Fibroblast of skin of right quadriceps (primary cell): ENCODE measurements at places on chromosomes 13 and 19.

- no peak for DNase-seq
Observed at GRCh38 chr19:31591258-31591657, 242.0 kb upstream of the TSHZ3 start.

- DNase-seq = no peak
Observed at GRCh38 chr19:43799502-43800142, 2.6 kb downstream of the LYPD5 start.

- DNase-seq = no peak
Observed at GRCh38 chr19:42488783-42489521, 39.3 kb downstream of the CEACAM1 start.

- DNase-seq = no peak
Observed at GRCh38 chr13:99029576-99029975, 51.7 kb upstream of the DOCK9 start.

DNA sequence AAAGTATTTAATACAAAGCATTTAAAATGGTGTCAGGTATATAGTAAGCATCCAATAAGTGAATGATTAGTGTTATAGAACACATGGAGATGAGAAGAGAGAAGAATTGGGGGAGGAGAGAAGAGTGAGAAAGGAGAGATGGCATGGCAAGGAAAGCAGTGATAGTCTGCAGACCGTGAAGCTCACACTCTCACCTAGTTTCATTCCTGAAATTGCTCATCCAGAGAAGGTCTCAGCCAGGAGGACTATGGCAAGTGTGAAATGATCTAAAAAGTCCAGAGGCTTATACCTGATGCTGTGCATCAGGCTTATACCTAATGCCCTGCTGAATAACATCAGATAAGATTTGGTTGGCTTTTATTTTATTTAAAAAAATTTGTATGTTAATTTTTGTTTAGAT is 351.6 kb upstream of the KLF12 start:
- DNase-seq = no peak

GRCh38 chr19:28632371-28633080 is 580.4 kb downstream of the UQCRFS1 start:
- no peak for DNase-seq

DNA sequence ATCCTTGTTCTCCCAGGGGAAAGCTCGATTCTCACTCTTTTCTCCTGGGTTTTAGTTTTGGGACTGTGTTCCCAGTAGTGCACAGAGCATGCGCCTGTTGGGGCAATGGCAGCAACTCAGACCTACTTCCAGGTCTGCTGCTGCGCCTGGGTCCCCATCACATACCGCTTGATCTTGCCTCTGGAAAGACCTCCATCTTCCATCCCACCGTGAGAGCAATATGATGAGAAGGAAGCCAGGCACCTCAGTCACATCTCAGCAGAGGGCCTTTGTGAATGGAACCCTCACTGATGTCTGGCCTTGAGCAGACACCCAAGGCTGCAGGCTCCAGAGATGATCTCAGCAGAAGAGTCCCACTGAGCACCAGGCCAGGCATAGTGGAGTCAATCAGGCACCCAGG is 176.8 kb upstream of the ZNF507 start:
- DNase-seq = no peak

GRCh38 chr13:113857531-113858195 is 6.2 kb downstream of the GAS6 start:
- no peak for DNase-seq

DNA sequence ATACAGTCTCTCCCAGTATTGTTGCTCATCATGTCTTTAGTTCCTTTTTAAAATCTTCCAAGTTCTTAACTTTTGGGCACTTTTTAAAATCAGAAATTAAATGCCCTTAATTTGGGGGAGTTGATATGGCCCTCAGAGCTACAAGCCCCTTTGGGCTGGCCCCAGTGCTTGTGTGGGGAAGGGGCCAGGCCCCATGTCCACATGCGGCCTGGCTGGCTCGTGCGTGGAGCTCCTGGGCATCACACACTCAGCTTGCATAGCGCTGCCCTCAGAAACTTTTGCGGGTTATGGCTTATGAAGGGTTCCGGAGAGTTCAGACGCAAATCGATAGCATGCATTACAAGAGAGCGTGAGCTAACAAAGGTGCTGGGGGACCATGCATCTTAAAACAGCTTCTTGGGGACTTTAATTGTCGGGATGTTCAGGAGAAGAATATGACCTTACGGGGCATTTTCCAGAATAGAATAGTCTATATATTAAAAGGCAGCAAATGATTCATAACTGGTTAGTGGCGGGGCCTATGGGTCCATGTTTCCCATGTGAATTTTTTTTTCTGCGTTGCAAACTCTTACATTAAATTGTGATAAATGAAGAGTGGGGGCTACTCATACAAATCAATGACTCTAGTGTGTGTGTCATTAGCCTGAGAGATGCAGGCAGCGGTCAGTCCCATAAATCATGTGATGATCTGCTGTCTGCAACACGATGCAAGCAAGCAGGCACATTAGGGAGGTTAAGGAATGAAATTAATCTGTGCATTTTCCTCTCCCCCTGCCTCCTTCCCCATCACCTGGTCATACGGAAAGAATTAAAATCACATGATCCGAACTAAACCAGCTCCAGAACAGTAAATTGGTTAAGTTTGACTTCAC is 185.8 kb upstream of the TSHZ3 start:
- DNase-seq = no peak

DNA sequence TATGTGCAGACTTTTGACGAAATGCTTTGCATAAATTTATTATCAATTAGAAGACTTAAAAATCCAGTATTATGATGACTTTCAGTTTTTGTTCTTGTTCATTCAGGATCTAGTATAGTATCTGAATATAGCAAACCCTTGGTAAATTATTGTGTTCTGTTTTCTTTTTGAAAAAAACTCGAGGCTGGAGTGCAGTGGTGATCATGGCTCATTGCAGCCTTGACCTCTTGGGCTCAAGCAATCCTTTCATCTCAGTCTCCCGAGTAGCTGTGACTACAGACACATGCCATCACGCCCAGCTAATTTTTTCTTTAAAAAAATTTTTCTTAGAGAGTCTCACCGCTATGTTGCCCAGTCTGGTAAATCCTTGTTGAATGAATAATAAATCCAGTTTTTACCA is 4.6 kb downstream of the FARP1 start:
- DNase-seq = no peak

DNA sequence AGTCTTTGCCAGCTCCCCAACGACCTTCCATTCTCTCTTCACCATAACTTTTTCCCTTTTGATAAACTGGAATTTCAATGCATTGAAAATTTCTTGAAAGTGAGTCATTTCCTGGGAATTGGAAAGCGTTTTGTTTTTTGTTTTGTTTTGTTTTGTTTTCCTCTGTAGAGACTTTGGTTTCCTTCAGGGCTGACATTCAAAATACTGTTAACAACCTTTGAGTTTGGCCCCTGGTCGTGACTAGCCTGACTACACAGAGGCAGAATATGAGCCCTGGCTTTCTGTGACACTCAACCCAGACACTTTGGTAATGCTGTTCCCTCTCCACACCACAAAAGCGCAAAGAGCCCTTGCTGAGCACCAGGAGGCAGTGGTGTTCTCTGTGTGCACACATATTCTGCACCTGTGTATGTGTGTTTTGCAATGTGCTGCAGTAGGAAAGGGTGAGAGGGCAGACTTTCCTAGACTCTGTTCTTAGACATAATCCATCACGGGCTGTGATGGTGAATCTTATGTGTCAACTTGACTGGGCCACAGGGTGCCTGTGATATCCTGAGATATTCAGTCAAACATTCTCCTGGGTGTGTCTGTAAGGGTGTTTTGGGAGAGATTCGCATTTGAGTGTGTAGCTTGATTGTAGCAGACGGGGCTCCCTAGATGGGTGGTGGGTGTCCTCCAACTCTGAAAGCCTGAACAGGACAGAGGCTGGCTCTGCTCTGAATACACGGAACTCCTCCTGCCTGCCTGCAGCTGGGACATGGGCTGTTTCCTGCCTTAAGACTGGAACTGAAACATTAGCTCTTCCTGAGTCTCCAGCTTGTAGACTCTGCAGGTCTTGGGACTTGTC is 29.5 kb upstream of the ANKRD10 start:
- DNase-seq = peak; percentile 36

DNA sequence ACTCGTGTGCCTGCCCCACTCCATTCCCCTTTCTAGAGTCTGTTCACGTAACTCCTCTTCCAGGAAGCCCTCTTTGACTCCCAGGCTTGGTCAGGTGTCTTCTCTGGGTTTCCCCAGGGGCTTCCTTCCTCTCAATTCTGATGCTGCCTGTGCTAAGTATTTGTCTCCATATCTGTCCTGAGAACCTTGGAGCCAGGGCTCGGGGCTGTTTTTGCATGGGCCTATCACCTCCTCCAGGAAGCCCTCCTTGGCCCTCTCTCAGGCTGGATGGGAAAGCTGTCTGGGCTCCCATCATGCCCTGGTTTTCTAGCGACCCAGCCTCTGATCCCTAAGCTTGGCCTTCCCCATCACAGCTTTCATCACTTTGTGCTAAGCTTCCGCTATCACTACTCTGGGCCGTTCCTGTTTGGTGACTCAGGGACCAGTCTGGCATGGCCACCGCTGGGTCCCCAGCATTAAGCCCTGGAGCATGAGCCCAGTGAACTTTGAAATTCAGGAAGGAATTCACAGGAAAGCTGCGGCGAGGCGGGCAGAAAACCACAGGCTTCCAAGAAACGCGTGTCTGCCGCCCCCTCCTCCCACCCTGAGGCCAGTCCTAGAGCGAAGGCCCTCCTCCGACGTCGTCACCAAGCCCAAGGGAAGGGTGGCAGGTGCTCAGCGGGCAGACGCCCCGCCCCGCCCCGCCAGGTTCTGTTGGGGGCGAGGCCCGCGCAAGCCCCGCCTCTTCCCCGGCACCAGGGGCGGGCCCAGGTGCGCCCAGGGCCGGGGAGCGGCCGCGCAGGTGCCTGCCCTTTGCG is 486 bp upstream of the SPINT2 start:
- DNase-seq = peak; percentile 79

GRCh38 chr13:23462815-23463559 is 29.5 kb upstream of the SACS start:
- DNase-seq = peak; percentile 38

DNA sequence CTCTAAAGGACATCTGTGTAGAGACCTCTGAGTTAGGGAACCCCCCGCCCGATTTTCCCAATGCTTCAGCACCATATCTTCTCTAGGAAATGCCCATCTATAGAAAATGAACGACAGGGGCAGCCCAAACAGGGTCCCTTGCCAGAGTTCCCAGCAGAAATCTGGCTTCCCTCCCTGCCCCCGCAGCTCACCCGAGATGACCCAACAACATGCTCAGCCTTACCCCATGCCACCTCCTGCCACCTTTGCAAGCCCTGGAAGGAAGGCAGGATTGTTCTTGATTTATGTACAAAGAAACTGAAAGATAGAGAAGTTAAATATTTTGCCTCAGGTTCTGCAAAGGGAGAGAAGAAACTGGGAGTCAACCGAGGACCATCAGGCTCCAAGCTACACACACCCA is 105.6 kb upstream of the UQCRFS1 start:
- no peak for DNase-seq

GRCh38 chr19:23787106-23787505 is 28.4 kb upstream of the ZNF681 start:
- no peak for DNase-seq

DNA sequence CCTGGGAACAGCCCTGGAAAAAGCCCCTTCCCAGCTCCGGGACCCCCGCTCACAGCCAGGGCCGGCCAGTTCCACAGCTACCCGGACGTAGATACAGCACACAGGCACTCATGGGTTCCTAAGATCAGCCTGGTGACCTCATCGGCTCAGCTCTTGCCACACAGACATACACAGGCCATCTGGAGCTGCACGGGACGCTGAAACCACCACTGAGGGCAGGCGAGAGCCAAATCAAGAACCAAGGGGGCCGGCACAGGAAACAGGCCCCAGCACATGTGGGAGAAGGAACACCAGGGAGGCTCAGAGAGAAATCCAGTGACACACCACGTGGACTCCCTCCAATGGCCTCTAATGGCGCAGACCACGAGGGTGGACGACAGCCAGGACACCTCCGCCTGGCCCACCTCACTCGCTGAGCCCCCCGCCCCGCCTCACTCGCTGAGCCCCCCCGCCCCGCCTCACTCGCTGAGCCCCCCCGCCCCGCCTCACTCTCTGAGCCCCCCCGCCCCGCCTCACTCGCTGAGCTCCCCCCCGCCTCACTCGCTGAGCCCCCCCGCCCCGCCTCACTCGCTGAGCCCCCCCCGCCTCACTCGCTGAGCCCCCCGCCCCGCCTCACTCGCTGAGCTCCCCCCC is 69.7 kb upstream of the C13orf46 start:
- peak; percentile 85 for DNase-seq

DNA sequence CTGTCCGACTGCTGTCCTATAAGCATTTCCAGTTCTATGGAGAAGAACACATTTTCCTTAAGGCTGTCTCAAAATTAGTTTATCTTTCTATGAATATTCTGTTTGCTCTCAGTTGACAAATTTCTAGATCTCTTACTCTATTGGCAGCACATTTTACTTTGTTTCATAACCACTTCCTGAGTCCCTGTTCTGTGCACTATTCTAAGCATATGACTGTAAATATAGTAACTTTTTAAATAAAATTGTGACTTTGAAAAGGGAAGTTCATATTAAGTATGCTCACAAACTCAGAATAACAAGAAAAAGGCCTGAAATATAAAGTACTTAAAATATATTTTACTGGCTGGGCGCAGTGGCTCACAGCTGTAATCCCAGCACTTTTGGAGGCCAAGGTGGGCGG is 56.5 kb upstream of the HTR2A start:
- DNase-seq = no peak

DNA sequence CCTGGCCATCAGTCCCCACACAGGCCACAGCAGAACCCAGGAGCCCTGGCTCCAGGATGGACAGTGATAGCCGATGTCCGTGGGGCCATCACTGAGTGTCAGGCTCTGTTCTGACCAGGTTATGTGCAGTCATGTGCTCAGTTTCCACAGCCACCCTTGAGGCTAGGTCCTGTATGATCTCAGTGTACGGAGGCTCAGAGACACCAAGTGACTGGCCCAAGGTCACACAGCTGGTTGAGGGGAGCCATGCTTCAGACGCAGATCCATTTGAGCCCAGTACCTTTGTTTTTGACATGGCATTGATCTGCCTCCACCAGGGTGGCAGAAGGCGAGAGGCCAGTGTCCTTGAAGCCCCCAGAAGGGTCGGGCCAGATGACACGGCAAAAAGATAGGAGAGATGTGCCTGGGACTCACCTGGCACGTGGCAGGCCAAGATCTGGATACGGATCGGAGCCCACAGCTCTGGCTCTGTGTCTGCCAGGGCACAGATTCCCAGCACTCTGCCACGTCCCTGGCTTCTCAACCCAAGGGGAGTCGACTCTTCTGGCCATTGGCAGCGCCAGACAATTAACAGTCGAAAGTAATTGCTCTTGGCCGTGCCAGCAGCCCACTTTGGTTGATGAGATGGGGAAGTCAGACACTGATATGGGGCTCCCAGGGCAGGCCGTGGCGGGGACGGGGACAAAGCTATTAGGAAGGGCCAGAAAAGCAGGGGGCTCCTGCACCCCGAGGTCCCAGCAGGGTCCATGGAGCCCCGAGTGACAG is 15.6 kb downstream of the EVI5L start:
- DNase-seq = no peak

GRCh38 chr19:16001481-16002312 is 52.9 kb downstream of the OR10H4 start:
- DNase-seq = peak; percentile 61

DNA sequence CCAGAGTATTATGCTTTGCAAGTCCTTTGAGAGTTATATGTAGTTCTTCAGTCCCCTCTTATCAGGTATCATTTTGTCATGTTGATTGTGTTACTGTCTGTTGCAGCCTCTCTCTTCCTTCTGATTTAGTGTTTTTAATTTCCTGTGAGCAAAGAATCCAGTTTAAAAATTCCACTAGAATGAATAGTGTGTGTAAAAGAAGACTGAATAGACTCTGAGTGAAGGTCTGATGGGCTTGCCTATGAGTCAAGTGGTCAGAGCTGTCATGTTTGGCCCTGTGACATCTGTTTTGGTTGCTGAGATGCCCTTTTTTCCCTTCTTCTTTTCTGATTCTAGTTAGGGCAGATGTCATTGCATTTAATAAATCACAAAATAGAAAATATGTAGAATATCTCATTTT is 23.3 kb upstream of the KCTD4 start:
- DNase-seq = peak; percentile 44
